ENCODE measurements at places on chromosomes 12 and 14.
A peak's percentile ranks its signal among the peaks of the same experiment; 100 is the strongest.

GRCh38 chr14:105065280-105066228 is at the start of gene GPR132:
Gene GPR132, minus strand, starts transcription at chr14:105065430. Its CDS starts 10,010 bp downstream, at chr14:105055420.
- DNase-seq = peak; percentile 98

GRCh38 chr12:58918469-58918844 is 1.8 kb downstream of the LRIG3 start:
- no peak for DNase-seq

GRCh38 chr12:130184404-130185090 is 22.3 kb downstream of the FZD10 start:
- DNase-seq = no peak

GRCh38 chr14:67641902-67642749 is 22.4 kb downstream of the ARG2 start:
- no peak for DNase-seq

GRCh38 chr14:23828616-23829015 is 125.0 kb upstream of the DHRS4 start:
- DNase-seq = no peak

DNA sequence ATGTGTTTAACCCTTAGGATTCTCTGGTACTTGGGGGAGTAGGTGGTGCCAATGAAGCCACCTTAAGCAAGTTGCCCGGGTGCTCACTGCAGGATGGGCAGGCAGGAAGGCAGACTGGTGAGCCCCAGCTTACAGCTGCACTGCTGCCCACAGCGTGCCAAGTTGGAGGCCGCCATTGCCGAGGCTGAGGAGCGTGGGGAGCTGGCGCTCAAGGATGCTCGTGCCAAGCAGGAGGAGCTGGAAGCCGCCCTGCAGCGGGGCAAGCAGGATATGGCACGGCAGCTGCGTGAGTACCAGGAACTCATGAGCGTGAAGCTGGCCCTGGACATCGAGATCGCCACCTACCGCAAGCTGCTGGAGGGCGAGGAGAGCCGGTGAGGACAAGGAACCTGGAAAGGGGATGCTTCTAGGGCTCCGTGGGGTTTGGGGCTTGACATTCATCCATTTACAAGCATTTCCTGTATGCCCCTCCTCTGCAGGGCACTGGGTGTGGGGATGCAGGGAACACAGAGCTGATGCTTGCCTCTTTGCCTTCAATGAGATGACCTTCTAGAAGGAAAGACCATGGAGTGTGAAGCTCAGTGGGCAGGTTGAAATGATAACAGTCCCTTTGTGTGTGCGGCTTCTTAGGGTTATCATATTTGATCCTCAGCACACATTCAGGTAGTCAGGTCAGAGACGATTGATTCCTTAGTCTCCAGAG is 12.4 kb downstream of the KRT7 start:
- no peak for DNase-seq

DNA sequence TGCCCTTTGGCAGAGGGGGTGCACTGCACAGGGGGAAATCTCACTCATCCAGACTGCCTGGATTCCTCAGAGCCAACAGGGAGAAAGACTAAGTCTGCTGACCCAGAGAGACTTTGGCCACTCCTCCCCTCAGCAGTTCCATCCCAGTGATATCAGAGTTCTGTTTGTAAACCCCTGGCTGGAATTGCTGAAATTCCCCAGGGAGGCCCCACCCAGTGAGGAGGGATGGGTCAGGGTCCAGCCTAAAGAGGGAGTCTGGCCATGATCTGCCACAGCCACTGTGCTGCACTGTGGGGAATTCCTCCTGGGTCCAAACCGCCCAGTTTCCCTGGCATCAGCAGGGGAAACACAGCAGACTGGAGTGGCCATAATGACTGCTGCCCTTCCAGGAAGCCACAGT is 54.9 kb upstream of the USP15 start:
- DNase-seq = no peak

- DNase-seq = no peak
These were observed 12.6 kb downstream of the RCOR1 start for GRCh38 chr14:102605029-102605428.

- no peak for DNase-seq
These were observed 151.0 kb upstream of the KRAS start for GRCh38 chr12:25401547-25402345.

GRCh38 chr14:100950024-100950423 is 46.5 kb upstream of the RTL1 start:
- no peak for DNase-seq
